ENCODE measurements at places on chromosomes 6 and 20.

DNA sequence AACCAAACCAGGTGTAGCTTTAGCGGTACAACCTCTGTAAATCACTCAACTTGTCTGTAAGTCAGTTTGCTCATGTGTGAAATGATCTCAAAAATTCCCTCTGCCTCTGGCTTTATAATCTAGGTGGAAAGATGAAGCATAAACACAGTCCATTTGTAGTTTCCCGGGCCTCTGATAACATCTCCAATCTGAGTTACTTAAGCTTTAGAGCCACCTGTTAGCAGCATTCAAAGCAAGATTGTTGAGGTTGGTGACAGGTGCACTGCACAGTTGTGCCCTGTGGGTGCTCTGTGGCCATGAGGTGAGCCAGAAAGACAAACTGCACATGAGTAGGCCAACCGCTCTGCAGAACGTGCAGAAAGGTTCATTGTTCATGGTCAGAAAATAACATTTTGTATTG lies 53.7 kb downstream of the MOCS1 start:
- no peak for DNase-seq

DNA sequence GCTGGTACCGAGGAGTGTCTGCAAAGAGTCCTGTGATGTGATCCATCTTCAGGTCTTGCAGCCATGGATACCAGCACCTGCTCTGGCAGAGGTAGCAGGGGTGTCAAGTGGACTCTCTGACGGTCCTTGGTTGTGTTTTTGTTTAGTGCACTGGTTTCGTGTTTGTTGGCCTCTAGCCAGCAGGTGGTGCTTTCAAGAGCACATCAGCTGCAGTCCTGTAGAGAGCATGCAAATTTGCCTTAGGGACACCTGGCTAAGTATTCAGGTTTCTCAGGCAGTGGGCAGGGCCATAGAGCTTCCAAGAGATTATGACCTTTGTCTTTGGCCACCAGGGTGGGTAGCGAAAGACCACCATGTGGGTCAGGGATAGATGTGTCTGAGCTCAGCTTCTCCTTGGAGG lies 14.5 kb upstream of the RGS17 start:
- DNase-seq: no peak

DNA sequence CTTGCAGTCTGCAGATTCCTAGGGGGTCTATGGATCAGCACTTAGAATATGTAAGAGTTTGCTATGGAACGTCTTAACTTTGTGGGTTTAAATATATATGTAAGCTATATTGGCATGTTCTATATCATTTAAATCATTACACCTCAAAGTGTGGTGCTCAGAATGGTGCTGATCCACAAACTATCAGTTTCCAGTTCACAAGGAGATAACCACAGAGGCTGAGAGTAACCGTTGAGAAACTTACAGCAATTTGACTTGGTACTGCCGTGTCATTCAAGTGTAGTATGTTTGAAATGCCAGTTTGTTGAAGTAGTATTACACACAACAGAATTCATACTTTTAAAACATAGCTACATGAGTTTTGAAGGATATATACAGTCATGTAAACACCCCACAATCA lies 279.7 kb downstream of the FARS2 start:
- DNase-seq: no peak

- DNase-seq: no peak
Observed at GRCh38 chr6:53154794-53155193, 6.2 kb upstream of the GCM1 start.

GRCh38 chr6:137286916-137287315 lies 67.7 kb upstream of the IFNGR1 start:
- DNase-seq: no peak
